ENCODE measurements at places on chromosomes 11 and 22. TPM values are rescaled to one million over a fixed set of nuclear protein-coding genes. Genes with fewer than 3 reads are reported as not detected.

DNA sequence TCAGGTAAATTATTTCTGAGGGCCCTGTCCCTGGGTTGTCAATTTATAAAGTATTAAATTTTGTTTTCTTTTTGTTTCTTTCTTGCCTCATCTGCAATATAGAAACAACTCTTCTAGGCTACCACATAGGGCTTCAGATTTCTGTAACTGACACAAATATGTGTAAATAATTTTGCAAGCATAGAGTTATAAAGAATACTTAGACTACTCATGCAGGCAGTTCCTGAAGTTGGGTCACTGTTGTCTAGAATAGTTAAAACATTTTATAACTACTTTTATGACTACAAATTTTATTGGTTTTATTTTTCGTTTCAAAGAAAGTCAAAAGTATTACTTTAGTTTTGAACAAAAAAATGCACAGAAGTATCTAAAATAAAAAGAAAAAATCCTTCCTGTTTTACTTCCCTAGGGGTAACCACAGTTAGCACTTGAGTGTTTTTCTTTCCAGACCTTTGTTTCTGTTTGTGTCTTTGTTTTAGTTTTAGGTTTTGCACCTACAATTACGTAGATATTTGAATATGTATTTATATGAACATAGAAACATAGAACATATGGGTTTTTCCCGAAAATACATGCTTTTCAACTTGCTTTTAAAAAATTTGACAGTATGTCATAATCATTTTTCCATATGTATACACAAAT, 12.4 kb upstream of the TMEM123 start:
- DNase-seq, result no peak

- DNase-seq, result no peak
Observed at GRCh38 chr11:118705791-118706545, 26.5 kb upstream of the TREH start.

DNA sequence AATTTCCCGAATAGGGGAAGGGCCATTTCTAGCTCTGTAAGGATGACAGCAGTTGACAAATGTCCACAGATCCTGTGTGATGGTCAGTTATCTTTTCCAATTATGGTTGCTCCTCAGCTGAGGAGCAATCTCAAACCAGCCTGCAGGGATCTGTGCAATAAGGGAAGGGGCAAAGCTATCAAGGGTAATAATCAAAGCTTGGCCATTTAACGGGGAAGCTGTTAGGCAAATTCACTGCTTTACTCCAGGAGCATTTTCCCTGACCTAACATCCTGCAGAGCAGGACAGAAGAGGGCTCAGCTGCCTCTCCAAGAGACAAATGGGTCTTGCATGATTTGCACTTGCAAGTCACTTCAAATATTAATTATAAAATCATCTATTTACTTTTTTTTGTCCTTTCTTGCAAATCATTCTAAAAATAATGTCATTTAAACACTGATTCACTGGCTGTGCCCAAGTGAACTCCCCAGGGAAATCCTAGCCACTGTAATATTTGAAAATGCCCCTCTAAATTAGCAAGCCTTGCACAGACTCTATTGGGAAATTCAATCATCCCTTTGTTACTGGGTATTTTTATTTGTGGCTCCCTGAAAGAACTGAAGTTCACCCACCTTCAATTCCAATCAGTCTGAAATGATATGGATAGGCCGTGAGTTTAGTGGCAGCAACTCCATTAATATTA, 1256.7 kb downstream of the LRRC4C start:
- DNase-seq, result no peak

Gene FERMT3
- 6.9 TPM for total RNA-seq

Gene KRTAP5-10
- total RNA-seq, result not detected

Gene DEPDC5
- 16.7 TPM for total RNA-seq

- DNase-seq, result peak; percentile 87
Observed at GRCh38 chr11:121451986-121452608, at the start of gene SORL1. Gene SORL1 (plus strand): TSS chr11:121452314. CDS start chr11:121452332, 18 bp downstream.
